ENCODE measurements at places on chromosomes 2 and 18. TPM values are rescaled to one million over a fixed set of nuclear protein-coding genes. Genes with fewer than 3 reads are reported as not detected.
A peak's percentile ranks its signal among the peaks of the same experiment; 100 is the strongest.

- DNase-seq = no peak
These were observed 759.4 kb downstream of the CBLN2 start for GRCh38 chr18:71784777-71785176.

DNA sequence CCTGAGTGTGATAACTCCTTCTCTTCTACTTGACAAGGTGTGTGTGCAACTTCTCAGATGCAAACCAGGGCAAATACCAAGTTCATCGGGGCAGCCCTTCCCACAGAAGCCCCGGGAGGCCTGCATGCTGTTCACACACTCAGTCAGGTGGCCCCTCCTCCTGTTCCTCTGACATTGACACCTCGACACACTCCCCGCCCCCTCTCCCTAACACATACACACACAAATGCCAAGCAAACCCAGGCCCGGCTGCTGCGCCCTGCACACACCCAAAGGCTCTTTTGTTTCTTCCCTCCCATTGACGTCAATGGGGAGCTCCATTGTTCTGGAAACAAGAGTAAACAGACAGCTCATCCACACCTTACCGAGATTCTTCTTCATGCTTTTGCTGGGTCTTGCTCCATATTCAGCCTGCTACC is 1.7 kb upstream of the PER2 start:
- peak; percentile 92 for DNase-seq

NEB gene
- not detected for total RNA-seq

GRCh38 chr2:225725726-225726125 is 326.2 kb downstream of the NYAP2 start:
- no peak for DNase-seq

DNA sequence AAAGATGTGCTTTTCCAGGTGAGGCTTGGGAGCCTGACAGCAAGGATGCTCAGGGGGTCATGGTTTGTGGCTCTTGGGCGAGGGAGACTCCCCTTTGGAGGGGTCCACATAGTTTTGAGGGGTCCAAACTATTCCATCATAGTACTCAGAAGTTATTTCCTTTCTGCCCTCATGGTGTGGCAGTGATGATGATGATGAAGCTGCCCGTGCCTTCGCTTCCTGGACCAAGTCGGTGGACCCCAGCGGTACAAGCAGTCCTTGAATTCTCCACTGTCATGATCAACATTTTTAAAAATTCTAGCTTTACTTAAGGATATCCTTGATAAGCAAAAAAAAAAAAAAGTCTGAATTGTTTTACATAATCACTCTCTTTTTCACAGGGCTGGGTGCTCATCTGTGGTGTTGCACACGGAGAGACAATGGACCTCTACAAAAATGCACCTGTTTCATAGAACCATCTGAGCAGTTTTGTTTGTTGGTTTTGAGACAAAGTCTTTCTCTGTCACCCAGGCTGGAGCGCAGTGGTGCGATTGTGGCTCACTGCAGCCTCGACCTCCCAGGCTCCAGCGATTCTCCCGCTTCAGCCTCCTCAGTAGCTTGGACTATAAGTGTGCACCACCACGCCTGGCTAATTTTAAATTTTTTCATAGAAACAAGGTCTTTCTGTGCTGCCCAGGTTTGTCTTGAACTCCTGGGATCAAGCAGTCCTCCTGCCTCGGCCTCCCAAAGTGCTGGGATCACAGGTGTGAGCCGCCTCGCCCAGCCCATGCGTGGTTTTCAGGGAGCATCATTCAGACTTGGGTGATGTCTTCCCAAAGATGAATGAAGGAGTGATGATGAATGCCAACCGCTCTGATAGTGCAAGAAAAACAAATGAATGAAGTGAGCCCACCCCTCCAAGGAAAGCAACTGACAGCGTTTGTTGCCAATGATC is 271.4 kb upstream of the HDAC4 start:
- no peak for DNase-seq

DNA sequence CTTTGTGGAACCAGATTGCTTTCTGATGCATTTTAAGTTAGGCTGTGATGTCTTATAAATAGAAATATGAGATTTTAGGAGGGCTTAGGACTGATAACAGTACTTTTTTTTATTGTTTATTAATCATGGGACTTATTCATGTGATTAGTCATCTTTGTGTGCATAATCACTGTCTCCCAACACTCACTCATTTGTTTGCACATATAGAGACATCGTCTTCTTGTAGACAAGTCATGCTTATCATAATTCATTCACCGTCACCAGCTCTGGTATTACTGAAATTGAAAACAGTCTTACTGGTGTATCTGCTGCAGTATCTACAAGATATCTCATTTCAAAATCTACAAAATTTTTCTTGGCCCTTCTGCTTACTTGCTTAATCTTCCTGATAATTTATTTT is 45.8 kb downstream of the WDR7 start:
- DNase-seq = no peak

APOB gene
- not detected for total RNA-seq

STRN gene
- total RNA-seq = 37.6 TPM

ELOA2 gene
- not detected for total RNA-seq

DNA sequence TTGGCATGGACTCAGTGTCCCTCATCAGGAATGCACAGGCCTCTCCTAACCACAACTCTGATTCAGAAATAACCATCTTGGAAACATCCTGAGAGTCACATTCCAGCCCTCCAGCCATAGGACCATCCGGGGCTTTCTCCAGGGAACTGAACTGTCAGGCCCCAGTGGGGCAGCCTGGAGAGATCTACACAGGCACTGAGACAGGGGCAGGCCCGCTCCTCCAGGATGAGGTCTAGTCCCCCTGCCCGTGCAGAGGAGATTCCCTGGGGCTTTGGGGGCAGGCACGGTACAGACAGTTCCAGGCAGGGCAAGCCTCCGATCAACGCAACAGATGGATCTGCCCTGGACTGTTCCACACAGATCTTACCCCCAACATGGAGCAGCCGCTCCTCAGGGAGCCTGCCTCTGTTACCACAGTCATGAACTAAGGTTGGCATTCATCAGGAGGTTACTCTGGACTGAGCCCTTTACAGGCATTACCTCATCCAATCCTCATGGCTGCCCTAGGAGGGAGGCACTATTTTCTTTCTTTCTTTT is 12.0 kb downstream of the KCNK3 start:
- no peak for DNase-seq

FOXD4L1 gene
- 0.43 TPM for total RNA-seq

DNA sequence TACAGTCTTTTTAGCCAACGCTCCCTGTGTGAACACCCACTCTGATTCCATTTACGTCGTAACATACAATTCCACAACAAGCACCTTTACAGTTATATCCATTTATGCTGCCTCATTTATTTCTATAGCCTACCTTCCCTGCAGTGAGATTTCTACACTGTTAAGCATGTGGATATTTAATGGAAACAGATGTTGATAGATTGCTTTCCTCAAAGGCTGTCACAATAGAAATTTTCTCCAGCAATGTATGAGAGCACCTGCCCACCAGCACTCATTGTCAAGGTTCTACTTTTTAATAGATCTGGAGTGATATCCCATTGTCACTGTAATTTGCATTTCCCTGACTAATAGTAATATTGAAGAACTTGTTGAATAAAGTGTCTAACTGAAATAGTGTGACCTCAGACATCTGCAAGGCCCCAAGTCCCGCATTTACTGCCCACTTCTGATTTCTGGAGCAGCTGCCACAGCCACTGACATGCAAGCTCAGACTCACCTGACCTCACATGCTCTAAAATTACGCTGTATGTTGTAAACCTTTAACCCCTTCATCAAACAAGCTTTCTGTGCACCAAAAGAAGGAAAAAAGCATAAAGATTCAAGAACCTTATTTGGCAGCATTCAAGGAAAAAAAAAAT is 295.1 kb downstream of the CNTNAP5 start:
- no peak for DNase-seq
